ENCODE measurements at places on chromosomes 4 and X.
A peak's percentile ranks its signal among the peaks of the same experiment; 100 is the strongest.

DNA sequence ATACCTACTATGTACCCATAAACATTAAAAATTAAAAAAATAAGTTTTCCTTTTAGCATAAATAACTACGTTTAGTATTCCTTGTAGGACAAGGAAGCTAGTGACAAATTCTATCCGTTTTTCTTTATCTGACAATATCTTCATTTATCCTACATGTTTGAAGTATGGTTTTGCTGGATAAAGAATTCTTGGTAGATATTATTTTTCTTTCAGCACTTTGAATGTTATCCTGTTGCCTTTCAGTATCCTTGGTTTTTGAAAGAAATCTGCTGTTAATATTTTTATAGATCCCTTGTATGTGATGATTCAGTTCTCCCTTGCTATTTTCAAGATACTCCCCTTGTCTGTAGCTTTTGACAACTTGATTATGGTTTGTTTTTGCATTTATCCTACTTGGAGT is 76.6 kb downstream of the CASK start:
- DNase-seq = no peak

DNA sequence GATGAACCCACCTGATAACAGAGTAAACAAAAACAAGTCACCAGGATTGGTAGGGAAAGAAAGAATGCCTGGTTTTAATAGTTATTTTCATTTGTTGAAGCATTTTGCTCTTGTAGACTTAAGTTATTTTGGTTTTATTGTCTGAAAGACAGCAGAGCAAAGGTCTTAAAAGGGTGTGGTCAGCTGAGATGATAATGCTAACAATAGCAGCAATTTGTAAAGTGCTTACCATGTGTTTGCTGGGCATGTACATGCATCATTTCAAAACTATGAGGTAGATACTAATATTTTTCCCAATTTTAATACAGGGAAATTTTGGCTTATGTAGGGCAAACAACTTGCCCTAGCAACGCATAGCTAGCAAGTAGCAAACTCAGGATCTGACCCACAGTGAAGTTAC is 46.8 kb upstream of the SLC10A4 start:
- DNase-seq = no peak

GRCh38 chr4:38856524-38857337 is at the start of gene TLR6:
Gene TLR6, minus strand, starts transcription at chr4:38856817. Its CDS starts 27,344 bp downstream, at chr4:38829473.
- peak; percentile 72 for DNase-seq

DNA sequence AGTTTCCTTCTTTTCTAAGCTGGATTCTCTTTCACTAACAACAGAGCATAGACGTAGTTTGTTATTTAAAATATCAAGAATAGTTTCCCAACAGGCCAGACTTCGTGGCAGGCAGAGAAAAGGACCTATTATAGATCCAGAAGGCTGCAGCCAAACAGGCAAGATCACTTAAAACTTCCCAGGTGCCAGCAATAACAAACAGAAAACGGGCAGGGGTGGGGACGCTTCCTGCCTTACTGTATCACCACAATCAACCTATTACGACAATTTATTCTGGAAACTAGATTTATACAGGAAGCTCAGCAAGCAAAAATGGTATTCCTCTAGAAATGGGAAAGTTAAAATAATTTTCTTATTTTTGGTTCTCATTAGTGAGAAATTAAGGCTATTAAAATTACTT is 22.1 kb downstream of the RWDD4 start:
- no peak for DNase-seq

DNA sequence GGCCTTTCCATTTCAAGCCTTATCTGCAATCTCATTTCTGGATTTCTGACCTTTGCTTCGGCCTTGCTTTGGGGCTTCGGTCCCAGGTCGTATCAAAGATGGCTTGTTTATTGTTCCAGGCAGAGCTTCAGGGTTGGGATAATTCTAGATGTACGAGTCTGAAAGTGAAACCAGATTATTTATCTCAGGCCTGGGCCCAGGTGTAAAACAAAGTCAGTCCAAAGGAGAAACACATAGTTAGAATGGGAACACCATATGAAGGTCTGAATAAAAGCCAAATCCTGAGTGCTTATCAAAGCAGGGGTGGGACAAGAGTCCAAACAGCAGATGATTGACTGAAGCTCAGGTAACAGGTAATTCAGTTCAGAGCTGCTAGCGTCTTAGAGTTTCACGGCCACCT is 17.1 kb downstream of the PRIMPOL start:
- DNase-seq = no peak

- no peak for DNase-seq
Observed at GRCh38 chr4:15515106-15515505, 45.4 kb downstream of the CC2D2A start.

DNA sequence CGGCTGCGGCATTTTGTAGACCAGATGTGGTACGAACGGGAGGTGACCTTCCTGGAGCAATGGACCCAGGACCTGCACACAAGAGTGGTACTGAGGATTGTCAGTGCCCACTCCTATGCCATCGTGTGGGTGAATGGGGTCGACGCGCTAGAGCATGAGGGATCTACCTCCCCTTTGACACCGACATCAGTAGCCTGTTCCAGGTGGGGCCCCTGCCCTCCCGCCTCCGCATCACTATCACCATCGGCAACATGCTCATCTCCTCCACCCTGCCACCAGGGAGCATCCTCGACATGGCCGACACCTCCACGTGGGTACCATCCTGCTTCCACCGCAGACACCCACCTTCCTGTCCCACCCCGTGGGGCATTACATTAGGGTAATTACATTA is 46.2 kb downstream of the SMARCA5 start:
- no peak for DNase-seq

DNA sequence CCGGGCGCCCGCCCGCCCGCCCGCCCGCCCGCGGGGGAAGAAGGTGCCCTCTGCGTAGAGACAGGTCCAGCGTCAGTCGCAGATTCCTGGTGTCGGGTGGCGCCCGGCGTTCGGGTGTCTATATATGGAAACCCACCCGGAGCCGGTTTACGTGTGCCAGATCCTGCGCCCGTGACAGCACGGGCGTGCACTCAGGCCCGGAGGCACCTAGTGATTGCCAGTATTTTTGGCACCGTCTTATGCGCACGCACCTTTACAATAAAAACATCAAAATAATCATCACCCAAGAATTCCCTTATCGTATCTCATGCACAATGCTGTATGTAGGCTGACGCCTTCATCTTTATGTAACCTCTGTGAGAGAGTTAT is 519 bp downstream of the SLC25A4 start:
- no peak for DNase-seq

DNA sequence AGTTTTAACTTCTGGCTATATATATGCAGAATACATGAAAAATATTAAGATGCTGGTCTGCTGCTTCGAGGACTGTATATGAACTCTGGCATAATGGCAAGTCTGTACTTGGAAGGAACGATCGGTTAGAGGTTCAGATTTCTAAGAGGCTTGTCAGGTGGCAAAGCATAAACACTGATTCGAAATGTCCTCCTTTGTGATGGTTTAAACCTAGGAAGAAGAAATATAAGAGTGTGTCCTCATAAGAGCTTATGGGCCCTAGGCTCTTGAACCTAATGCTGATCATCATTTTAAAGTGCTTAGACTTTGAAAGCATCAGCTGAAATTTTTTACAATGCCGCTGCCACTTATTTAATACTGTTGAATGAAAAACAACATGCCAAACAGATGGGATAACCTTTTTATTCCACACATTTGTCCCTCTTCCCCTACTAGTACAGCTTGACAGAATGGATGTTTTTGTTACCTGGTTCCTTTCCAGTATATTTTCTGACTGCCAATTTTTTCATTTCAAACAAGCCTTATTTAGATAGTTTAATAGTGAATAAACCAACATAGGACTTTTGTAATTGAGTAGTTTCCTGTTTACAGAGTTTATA is 8.8 kb downstream of the SPRY1 start:
- no peak for DNase-seq

GRCh38 chrX:77087529-77088169 is 359.5 kb upstream of the FGF16 start:
- no peak for DNase-seq

DNA sequence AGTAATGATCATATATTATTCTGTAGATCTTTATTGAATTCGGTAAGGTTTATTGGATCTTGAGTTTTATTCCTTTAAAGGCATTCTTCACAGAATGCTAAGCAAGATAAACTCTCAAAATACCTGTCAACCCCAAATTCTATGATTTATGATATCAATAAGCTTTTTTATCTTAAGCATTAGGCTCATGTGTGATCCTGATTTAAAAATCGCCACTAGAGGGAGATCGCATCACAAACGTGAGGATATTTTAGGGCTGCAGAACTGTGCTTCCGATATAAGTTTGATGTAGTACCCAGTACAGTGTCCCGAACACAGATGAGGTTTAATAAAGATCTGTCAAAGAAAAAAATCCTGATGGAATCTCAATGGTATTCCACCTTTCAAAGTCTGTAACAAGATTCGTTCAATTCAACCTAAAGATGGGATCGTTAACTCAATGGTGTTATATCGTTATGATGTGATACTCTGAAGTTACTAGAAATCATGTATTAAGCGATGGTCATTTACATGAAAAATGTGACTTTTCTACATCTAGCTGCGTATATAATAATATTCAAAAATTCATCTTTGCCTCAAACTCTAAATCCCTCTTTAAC is 169.0 kb downstream of the CORIN start:
- DNase-seq = peak; percentile 32

- DNase-seq = peak; percentile 52
Observed at GRCh38 chr4:15729910-15730533, 27.2 kb downstream of the BST1 start.

DNA sequence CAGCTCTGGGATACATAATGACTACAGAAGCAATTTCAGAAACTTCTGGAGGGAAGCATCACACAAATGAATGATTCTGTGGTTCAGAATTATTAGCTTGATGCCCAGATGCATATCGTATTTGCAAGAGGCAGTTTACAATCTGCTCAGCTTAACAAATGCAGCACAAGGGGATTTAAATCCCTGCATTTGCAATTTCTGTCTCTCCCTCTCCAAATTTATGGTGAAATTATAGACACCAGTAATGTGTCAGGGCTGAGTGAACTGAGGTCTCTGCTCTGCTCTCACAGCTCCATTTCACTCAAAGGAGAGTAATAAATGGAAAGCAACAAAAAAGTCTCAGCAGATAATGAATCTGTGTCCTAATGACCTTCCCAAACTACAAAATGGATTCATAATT is 80.2 kb downstream of the TMEM156 start:
- no peak for DNase-seq

GRCh38 chr4:1628892-1629698 is 55.0 kb downstream of the FAM53A start:
- peak; percentile 63 for DNase-seq

DNA sequence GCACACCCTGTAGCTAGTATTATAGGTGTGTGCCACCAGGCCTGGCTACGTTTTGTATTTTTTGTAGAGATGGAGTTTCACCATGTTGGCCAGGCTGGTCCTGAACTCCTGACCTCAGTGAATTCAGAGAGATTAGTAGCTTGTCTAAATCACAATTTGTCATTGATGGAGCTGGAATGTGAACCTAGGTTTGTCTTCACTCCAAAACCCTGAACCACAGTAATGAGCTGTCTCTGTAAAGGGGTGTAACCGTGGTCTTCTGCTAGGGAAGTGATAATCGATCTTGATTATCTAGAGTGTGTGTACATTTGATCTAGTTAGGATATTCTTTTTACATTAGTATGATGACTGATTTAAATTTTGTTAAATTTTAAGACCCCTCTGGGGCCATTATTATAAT is 8.3 kb downstream of the ARHGAP10 start:
- DNase-seq = no peak

DNA sequence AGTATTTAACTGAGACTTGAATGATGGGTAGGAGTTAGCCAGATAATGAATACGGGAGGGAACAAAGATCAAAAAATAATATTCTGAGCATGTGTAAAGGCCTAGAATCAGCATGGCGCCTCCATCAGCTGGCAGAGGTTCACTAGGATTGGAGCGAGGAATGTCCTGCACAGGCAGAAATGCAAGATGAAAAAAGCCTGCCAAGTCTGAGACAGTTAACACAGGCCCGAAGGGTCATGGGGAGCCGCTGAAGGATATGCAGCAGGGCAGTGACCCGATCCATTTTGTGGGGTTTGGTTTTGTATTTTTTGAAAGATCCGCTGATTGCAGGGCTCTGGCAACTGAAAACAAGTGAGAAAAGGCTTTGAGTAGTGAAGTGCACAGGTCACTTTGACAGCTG is 40.1 kb downstream of the SMPX start:
- DNase-seq = no peak

DNA sequence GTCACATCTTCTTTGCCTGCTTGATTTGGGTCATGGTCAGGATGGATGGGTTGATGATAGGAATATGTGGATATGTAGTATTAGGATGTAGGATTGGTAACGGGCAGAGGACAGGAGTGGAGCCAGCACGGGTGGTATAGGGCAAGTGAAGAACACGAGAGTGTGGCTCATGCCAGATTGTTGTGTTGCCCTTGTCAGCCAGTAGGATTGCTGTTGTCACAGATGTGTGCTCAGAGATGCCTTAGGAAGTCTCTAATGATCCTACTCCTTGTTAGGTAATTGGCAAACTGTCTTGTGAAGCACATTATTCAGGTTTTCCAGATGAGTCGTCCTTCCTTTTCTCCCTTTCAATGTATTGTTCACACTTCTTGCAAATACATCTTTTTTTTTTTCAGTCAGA is 5.5 kb downstream of the ATP10D start:
- peak; percentile 30 for DNase-seq

DNA sequence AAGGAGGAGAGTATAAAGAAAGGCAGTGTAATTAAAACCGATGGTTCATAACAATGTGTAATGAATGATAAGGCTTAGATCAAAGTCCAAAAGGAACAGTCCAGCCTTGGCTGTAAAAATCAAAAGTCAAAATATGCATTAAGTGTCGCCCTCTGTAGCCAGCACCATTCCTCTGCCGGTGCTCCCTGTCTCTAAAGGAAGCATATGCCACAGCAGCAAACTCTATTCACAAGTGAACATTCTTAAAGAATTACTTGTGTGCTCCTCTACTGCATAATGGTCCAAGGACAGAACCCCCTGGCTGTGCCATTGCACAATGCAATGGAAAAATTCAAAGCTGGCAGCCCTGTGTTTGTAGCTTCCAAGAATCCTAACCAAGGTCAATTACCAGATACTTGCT is 16.3 kb upstream of the MBNL3 start:
- DNase-seq = no peak

- peak; percentile 56 for DNase-seq
Observed at GRCh38 chr4:36399762-36400353, 118.4 kb downstream of the DTHD1 start.

DNA sequence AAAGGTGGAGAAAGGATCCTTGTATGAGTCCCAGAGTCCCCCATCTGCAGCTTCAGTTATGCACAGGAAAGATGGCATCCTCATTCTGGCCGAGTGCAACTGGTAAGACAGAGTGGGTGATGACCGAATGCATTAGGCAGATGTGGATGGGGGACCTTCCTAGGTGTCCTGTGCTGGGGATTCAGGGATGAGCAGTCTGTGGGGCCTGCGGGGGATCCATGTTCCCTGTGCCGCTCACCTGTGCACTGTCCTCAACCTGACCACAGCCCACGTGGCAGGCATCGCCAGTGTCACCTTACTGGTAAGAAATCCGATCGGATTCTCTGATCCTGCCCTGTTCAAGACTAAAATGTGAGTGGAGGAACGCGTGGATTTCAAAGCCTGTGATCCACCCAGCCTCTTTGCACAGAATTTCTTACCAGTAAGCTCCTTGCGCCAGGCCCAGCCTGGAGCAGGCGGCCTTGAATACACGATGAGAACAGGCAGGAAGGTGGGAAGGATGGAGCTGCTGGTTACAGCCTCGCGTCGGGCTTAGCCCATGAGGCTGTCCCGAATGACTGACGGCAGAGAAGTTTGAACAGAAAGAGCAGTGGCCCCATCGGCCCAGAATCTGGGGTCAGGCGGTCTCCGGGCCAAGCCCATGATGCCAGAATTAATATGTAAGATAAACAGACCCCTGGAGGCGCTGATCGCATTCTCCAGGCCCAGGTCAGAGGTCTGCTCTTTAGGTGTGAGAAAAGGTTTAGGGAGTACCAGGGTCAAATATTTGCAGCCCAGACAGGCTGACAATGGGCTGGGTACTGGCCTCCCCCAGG is 56.5 kb downstream of the CPZ start:
- DNase-seq = no peak
